ENCODE measurements at places on chromosomes 1 and 21. TPM values are rescaled to one million over a fixed set of nuclear protein-coding genes. Genes with fewer than 3 reads are reported as not detected.

- no peak for DNase-seq
Observed at GRCh38 chr1:37128091-37128490, 93.8 kb upstream of the GRIK3 start.

DNA sequence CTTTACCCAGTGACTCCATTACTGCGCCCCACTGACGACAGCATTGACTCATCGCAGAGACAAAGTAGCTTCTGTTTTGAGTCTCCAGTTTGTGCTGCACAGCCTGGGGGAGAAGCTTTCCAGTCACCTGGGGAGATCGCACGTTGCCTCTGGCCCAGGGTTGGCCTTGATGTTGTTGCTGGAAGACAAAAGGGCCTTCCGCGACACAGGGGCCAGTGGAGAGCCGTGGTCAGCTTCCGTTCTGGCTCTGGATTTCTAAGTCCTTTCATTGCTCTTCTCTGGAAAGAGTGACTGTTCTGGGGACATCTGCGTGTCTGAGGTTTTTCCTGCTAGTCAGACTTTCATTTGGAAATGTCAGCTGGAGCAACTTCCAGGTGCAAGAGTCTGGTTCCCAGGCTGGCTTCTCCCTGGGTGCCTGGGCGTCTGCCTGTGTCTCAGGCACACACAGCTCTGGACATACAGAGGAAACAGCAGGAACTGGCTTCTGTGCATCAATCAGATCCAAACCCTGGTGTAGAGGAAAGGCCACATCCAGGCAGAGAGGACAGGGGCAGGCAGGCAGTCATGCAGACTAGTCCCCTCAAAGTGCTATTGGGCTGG, 257.0 kb downstream of the SIPA1L2 start:
- no peak for DNase-seq

DNA sequence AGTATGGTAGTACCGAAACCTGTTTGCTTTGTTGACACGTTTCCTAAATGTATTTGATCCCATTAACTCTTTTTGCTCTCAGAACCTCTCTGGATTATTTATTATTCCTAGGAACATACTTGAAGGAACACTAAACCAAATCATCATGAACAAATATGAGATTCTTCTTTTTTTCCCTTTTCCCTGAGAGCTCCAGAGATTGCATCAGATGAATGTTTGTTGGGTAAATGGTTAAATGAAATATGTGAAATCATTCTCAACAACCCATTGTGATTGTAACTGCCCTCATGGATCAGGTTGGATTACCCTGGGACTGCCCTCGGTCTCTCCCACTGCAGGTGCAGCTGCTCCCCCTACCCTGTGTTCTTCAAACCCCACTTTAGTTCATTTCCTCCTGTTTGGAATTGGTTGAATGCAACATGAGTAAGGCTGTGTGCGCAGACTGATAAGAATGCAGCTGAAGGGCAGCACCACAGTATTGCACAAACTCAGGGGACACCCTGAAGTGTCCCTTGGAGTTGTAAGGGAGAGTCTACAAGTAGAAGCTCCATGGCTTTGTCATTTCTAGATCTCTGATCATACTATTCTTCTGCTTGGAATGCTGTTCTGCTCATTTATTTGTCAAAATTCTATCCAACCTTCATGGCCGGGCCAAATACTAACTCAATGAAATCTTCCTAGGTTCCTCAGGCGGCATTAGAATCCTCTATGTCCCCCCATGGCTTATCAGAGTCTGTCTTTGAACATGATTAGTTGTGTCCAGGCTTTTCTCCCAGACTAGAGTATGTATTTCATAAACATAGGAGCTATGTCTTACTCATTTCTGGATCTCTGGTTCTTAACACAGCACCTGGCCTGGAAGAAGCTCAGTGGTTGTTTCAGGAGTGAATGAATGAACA, 47.1 kb upstream of the NEK2 start:
- no peak for DNase-seq

DNA sequence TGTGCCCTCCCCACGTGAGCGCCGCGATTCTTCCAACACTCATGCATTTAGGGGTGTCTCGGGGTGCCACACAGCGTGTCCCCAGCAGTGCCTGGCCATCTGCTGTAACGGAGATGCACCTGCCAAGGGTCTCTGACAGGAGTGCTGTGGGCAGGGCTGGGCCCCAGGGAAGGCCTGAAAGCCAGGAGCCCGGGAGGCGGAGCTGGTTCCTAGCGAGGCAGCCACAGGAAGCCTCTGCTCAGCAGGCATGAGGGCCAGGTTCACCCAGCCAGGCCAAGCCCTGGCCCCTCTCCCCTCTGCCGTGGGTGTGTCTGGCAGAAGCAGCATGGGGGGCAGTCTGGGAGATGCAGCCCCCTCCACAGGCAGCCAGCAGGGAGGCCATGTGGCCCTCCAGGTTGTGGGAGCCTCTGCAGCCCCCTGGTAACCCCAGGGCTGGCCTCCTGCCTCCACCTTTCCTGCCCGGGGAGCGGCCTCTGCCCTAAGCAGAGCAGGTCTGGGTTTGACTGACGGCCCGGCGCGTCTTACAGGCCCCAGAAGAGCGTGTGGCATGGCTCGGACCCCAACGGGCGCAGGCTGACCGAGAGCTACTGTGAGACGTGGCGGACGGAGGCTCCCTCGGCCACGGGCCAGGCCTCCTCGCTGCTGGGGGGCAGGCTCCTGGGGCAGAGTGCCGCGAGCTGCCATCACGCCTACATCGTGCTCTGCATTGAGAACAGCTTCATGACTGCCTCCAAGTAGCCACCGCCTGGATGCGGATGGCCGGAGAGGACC, 30.4 kb downstream of the SLC19A1 start:
- DNase-seq = no peak

GRCh38 chr1:241157435-241157834, 199.6 kb downstream of the RGS7 start:
- no peak for DNase-seq

DNA sequence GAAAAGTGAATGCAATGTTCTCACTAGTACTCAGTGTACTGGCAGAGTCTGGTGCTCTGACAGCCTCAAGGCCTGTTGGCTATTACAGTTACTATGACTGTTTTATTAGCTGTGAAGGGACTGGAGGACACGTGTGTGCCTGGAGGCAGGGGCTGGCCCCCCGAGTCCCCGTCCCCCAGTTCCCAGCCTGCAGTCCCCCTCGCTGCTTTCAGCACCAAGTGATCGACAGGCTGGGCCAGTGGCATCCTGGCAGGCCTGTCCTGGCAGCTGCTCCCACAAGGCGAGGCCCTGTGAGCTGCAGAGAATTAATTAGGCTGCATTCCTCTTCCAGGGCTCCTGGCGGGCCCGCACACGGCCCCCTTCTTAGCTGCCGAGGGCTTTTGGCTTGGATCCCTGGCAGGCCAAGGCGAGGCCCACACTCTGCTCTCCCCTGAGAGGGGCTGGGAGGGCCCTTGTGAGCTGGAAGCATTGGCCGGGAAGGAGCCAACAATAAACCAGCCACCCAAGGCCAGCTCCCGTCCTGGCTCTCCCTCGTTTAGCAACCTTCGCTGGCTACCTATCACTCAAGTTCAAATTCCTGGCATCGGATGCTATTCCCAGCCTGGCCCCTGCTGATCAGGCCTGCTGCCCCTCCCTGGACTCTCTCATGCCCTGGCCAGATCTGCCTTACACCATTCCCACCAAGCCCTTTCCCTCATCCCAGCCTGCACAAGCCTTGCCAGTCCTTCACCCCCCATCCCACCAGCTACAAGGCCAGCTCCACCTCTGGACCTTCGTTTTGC, 9.8 kb downstream of the EDN2 start:
- no peak for DNase-seq

DNA sequence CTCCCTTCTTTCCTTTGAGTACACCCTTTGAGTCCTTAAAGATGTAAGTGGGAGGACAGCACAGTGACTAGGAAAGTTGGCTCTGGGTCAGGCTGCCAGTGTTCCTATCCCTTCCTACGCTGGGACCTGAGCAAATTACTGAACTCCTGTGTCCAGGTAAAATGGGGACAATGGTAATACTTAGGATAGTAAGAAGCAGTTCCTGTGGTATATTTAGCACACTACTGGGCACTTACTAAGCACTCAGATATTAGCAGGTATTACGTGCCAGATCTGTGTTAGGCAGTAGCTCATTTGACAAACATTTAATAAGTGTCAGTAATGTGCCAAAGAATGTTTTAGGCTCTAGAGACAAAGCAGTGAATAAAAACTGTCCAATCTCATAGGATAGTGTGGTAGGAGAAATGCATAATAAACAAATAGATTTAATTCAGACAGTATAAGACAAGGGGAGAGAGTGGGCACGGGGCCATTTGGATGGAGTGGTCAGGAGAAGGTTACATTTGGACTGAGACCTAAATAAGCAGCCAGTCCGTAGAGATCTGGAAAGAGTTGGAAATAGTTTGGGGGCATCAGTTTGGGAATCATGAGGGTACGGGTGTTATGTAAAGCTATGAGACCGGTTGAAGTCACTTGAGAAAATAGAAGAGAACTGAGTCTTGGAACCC, 26.2 kb upstream of the ZFP69B start:
- no peak for DNase-seq

DNA sequence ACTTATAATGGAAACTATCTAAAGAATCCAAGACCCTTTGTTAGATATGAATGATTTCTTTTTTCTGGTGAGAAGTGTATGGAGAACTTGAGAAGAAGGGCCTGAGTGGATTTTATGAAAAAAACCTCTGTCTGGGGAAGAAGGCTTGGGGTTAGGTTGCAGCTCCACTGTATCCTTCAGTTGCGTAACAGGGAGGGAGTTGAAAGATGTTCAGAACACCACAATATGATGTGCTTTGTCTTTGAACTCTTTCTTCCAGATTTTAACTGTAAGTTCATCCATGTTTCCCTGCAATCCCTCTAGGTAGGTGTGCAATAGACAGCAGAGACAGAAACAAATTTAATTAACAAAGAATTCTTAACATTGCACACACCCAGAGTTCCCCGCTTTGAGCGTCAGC, 125.8 kb upstream of the NFIA start:
- DNase-seq = no peak

DNA sequence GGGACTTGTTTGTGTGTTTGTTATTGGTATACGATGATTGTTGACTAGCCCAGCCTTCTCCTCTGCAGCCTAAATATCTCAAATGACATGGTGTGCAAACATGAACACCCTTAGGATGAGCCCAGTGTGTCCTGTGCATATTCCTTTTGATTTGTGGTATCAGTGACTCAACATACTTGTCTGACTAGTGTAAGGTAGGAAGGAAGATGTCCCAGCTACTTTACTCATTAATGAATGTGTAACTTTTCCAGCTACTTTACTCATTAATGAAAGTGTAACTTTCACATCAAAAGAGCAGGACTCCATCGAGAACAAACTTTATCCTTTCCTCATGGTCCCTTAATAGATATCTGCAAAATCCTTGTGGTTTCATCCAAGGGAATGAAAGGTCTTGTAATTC, 2.7 kb upstream of the ZNF692 start:
- no peak for DNase-seq

Gene C1orf87
- not detected for total RNA-seq

Gene SOD1
- total RNA-seq = 217 TPM

Gene TMEM82
- not detected for total RNA-seq

Gene LORICRIN
- not detected for total RNA-seq

Gene CD1D
- total RNA-seq = not detected

Gene RBBP4
- total RNA-seq = 109 TPM

Gene SLAMF7
- total RNA-seq = not detected

Gene DYNLT5
- 1.4 TPM for total RNA-seq
